NCI-H1105 (cell line): ENCODE measurements at places on chromosomes 4 and X.

DNA sequence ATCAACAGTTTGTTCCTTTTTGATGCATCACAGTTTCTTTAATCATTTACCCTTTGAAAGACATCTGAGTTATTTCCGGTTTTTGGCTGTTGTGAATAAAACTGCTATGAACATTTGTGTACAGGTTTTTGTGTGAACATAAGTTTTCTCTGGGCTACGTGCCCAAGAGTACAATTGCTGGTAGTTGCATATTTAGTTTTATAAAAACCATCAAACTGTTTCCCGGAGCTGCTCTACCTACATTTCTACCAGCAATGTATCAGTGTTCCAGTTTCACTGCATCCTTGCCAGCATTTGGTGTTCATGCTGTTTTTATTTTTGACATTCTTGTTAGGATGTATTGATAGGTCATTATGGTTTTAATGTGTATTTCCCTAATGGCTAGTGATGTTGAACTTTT lies 17.3 kb downstream of the KDM6A start:
- no peak for DNase-seq

GRCh38 chr4:105225500-105225899 lies 78.8 kb downstream of the TET2 start:
- no peak for DNase-seq

- no peak for DNase-seq
These were observed 154.5 kb downstream of the GASK1B start for GRCh38 chr4:158018221-158018830.

GRCh38 chr4:40990899-40991265 lies 223.5 kb downstream of the APBB2 start:
- no peak for DNase-seq

DNA sequence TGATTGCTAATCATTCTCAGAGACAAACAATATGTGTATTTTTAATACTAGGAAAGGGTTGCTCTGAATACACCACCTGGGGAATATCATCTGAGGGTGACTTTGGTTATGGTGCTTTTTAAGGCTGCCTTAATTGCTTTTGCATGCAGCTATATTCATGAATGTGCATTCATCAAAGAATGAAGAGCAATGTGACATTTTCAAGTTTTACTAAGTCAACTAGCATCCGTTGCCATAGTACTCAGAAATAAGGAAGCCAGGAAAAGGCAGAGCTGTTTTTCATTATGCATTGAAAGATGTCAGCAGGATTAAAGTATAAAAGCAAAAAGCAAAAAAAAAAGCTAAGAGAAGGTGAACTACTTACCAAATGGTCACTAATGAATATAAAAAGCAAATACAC lies 67.4 kb upstream of the PCDH18 start:
- no peak for DNase-seq
